HFFc6 (cell line): ENCODE measurements at places on chromosomes 16 and 17. TPM values are rescaled to one million over a fixed set of nuclear protein-coding genes. Genes with fewer than 3 reads are reported as not detected.
A peak's percentile ranks its signal among the peaks of the same experiment; 100 is the strongest.

Gene SULT1A4
- total RNA-seq, result 0.35 to 0.92 TPM (median 0.60 TPM) in 3 replicates

Gene CNGB1
- total RNA-seq, result not detected in 3 replicates

Gene ADAP2
- 0.13 to 0.28 TPM (median 0.24 TPM) in 3 replicates for total RNA-seq

Gene SYNGR3
- total RNA-seq, result 1.1 to 1.6 TPM (median 1.4 TPM) in 3 replicates

Gene TBC1D3D
- 0.42 to 0.93 TPM (median 0.85 TPM) in 3 replicates for total RNA-seq

Gene HOXB2
- total RNA-seq, result not detected in 3 replicates

Gene PHKG2
- total RNA-seq, result 30.0 to 31.0 TPM (median 30.5 TPM) in 3 replicates

- DNase-seq, result no peak
Measured at GRCh38 chr17:55895112-55895759, 144.4 kb downstream of the PCTP start.

GRCh38 chr16:12000032-12000431 is 23.5 kb downstream of the SNX29 start:
- DNase-seq, result no peak

DNA sequence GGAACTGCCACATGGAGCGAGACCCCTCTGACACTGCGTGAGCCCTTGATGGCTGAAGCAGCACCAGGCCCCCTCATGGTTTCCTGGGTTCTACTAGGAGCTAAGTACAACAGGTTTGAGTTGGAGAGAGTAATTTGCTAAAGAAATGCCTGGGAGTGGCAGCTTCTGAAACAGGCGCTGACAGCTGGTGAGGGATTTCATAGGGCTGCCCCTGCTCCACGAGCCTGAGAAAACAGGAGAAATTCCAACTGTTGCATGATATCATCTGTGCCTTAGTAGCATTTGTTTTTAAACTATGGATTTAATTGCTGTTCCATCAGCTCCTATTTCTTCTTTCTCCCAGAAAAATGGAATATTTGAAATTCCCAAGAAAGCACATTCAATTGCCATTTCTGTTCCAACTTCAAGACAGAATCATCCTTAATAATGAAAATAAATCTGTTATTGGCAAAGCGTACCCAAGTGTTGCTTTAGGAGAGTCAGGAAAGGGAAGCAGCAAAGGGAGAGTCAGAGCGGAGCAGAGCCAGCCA is 78.8 kb upstream of the ANKFN1 start:
- no peak for DNase-seq

- no peak for DNase-seq
Measured at GRCh38 chr16:88754109-88754911, 30.7 kb downstream of the PIEZO1 start.

GRCh38 chr17:57226793-57227192 is 29.5 kb upstream of the MSI2 start:
- DNase-seq, result no peak

DNA sequence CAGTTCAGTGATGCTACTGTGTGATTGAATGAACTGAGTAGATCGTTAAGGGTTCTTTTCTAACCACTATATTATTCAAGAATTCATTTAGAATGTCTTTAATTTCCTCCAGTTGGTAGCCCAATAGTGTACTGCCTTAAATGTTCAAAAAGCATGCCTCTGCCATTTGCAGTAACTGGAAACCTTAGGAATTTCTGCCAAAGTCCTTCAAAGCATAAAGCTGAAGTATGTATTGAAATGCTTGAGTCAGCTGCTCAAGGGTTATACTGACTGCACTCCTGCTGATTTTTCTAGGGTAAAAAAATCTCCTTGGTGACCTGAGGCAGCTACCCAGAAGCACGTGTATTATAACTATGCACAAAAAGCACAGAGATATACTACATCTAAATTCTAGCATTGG is 56.5 kb downstream of the SNTB2 start:
- peak; percentile 48 for DNase-seq

GRCh38 chr16:84643180-84643583 is 5.1 kb upstream of the KLHL36 start:
- peak; percentile 92 for DNase-seq

GRCh38 chr17:60704170-60704569 is 26.5 kb downstream of the BCAS3 start:
- DNase-seq, result no peak

DNA sequence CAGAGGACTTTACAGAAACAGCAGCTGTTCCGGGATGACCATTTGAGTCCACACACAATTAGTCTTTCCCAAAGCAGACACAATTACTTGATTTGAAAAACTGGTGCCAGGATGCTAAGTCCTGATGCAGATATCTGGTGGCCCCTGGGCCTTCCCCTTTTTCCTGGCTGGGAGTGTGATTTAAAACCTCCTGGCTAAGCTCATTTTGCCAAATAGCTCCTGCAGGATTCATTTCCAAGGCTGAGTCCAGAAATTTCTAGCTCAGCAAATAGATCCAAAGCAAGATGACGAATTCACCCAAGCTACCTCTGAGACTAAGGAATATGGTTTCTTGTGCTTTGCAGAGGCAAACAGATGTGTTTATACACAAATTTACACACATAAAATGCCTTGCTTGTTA is 422.2 kb downstream of the CA10 start:
- DNase-seq, result no peak

- DNase-seq, result no peak
Measured at GRCh38 chr17:73986641-73987177, 216.8 kb upstream of the RPL38 start.

DNA sequence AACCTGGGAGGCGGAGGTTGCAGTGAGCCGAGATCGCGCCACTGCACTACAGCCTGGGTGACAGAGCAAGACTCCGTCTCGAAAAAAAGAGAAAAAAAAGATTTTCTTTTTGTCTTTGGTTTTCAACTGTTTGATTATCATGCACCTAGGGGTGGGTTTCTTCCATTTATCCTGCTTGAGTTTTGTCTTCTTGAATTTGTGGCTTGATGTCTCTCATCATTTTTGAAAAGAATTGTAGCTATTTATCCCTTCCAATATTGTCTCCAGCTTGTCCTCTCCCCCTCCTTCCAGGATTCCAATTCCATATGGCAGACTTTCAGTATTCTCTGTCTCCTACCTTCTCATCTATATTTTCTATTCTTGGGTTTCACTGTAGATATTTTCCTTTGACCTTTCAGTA is 7.8 kb downstream of the B9D1 start:
- DNase-seq, result no peak

DNA sequence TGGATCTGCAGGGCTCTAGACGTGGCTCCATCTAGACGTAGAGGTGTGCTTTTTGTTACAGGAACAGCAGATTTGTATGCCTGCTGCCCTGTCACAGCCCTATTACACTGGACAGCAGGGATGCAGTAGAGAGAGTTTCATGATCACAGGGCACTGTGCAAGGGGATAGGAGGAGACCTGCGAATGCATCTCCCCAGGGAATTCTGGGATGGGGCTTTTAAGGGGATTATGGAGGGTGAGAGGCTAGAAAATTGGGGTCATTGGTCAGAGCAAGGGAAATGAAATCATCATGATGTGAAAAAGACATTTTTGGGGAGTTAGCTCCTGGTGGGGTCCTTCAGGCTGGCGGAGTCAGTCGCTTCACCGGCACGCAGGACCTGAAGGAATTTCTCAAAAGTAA is 3.9 kb upstream of the NUPR1 start:
- DNase-seq, result no peak

DNA sequence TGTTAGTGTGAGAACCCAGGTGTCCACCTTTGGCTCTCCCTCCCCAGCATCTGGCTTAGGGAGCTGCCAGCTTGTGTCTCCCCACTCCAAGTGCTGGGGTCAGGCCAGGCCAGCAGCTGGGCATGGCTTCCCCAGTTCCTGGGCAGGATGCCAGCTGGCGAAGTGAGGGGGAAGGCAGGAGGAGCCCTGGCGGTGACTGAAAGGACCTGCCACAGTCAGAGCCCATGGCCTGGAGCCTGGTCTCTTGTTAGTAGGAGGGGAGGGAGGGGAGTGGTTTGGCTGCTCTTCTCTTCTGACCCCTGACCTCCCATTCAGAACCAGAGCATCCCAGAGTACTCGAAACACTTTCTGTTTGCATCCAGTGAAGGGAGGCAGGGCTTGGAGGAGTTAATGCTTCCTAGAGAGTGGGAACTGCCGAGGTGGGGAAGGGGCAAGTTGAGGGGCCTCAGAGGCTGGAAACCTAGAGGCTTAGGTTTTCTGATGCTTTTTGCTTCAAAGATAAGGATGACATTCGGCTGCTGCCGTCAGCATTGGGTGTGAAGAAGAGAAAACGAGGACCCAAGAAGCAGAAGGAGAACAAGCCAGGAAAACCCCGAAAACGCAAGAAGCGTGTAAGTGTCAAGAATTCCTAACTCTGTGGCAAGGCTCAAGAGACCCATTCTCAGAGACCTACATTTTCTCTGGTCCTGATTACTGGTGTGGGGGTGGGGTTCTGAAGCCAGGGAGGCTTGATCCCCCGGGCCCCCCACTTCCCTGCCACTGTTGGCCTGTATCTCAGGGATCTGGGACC is 772 bp downstream of the CHD3 start:
- peak; percentile 88 for DNase-seq

DNA sequence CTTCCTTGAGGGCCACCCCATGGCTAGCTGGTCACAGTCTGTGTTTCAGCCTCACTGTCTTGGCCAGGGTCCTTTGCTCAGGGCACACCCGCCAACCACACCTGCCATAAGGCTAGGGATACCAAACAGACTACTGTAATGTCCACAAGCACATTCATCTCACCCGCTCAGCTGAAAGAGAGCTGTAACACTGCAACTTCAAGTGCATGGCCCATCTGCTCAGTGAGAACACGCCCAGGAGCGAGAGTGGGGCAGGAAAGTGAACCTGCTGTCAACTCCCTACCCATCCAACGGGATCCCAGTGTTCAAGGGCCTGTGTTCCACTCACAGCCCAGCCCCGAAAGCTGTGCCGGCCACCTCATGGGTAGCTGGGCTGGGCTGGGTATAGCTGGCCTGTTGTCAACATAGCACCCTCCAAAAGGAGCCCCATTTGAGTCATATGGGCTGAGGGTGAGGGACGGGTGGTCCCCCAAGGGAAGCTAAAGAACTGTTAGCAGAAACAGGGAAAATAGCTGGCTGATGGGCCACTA is 55.7 kb downstream of the SCNN1B start:
- no peak for DNase-seq

DNA sequence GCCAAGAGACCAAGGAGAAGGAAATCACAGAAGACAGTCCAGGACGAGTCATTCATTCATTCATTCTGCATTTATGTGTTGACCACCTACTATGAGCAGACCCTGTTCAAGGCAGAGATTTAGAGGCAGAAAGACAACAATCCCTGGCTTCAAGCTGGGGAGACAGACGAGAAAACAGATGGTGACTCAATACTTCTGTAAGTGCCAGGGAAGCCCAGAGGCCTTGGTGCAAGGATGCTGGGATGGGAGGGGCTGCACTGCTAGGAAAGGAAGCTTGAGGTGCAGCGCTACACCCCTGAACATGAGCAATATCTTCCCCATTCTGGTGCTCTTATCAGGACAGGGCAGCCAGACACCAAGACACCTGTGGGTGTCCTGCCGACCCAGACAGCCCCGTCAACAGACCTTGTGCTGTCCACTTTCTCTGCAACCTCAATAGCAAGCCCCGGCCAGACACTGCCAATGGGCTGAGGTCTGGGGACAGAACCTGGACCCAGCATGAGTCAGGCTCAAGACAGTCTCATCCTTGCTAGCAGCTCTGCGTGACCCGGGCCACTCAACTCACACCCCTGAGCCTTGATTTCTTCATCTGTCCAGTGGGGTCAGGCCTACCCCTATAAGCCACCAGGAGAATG is 163.5 kb downstream of the COPRS start:
- DNase-seq, result peak; percentile 43

GRCh38 chr16:72530434-72530833 is 358.5 kb upstream of the PMFBP1 start:
- peak; percentile 80 for DNase-seq

GRCh38 chr17:65696739-65697394 is 135.4 kb upstream of the AXIN2 start:
- DNase-seq, result peak; percentile 47

- DNase-seq, result no peak
Measured at GRCh38 chr16:82783933-82784572, 157.3 kb downstream of the CDH13 start.

DNA sequence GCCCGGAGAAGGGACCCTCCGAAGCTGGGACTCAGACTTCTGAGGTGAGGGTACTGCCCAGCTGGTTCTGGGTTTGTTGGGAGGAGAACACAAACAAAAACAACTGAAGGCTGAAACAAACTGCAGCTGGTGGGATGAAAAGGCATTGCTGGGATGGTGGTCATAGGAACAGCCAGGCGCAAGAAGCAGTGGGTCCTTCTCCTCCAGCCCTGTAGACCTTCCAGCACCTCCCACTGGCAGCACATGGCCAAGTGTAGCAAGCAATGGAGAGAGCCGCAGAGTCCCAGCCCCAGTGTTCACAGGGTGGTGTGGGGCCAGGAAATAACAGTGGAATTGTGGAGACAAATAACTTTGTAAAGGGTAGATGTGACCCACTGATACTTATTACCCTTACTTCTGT is 48.7 kb upstream of the FOXJ1 start:
- DNase-seq, result no peak

GRCh38 chr16:12024429-12024828 is 47.9 kb downstream of the SNX29 start:
- no peak for DNase-seq

- DNase-seq, result no peak
Measured at GRCh38 chr17:59776577-59776976, 69.1 kb downstream of the VMP1 start.

- no peak for DNase-seq
Measured at GRCh38 chr17:63573634-63574033, 23.4 kb downstream of the DCAF7 start.

DNA sequence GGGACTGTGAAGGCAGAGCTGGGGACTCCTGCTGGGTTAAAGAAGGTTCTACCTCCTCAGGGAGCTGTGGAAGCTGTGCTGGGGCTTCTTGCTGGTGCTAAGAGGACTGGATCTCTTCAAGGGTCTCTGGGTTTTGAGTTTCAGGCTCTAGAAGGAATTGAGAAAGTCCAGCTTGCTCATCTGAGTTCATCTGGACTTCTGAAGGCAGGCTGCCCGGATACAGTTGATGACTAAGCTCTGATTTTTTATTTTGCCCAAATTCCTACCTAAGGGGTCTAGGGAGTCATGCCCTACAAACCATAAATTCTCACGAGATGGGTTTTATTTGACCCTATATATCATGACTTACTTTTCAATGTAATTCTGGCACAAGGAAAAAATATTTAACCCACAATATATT is 46.8 kb upstream of the TMEM97 start:
- DNase-seq, result peak; percentile 24

GRCh38 chr16:12786081-12786480 is 17.6 kb downstream of the CPPED1 start:
- DNase-seq, result no peak

GRCh38 chr16:85611194-85611443 is 2.0 kb upstream of the GSE1 start:
- no peak for DNase-seq

GRCh38 chr16:82935766-82936165 is 309.0 kb downstream of the CDH13 start:
- DNase-seq, result no peak

- no peak for DNase-seq
Measured at GRCh38 chr17:75439287-75439686, 17.1 kb upstream of the TMEM94 start.
